Non-pigmented ciliary epithelial cell (primary cell): ENCODE measurements at places on chromosomes 1 and 21.

- DNase-seq, result no peak
Measured at GRCh38 chr1:214574598-214575411, 23.4 kb upstream of the PTPN14 start.

DNA sequence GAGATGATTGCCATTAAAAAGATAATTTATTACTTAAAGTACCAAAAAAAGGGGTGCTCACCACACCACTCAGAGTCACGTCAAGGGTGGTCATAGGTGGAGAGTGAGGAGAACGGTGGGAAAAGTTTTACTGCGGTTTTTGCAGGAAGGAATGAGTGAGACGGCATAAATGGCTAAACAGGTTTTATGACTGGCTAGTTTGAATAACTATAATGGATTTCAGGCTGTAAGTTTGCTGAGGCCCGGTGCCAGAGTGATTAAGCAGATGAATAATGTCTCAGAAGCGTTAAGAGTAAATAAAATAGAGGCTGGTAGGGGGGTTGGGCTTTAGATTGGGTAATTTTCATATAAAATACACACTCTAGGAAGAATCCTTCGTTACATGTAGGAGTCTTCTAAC is 1337.8 kb downstream of the AMY1C start:
- no peak for DNase-seq

DNA sequence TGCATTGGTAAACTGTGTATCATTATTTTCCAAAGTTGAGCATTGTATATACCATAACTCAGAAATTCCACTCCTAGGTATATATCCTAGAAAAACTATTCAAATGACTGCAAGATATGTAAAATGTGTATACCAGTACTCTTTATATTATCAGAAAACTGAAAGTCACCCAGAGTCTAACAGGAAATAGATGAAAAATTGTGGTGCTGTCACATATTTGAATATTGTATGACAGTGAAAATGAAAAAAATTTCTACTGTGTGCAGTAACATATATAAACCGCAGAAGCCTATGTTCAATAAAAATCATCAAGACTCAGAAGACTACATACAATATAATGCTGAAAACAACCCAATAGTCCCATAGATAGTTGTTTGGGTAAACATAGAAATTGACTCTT is 74.4 kb upstream of the LYPLAL1 start:
- DNase-seq, result no peak

DNA sequence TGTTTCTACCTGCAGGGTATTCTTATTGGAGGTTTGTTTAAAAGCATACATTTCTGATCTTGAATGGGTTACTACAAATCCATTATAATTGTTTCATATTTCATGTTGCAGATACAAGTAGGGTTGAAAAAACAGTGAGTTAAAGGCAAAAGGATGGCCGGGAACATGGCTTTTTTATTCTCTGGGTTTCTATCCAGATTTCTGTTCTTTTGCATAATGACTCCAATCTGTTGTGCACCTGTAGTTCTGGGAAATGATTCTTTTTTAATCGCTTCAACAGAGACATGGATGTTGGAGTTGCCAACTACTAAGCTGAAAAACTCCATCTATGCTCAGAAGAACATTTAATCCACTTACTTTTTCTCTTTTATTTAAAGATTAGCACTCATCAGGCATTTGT is 2.7 kb upstream of the ADAMTS1 start:
- DNase-seq, result no peak

DNA sequence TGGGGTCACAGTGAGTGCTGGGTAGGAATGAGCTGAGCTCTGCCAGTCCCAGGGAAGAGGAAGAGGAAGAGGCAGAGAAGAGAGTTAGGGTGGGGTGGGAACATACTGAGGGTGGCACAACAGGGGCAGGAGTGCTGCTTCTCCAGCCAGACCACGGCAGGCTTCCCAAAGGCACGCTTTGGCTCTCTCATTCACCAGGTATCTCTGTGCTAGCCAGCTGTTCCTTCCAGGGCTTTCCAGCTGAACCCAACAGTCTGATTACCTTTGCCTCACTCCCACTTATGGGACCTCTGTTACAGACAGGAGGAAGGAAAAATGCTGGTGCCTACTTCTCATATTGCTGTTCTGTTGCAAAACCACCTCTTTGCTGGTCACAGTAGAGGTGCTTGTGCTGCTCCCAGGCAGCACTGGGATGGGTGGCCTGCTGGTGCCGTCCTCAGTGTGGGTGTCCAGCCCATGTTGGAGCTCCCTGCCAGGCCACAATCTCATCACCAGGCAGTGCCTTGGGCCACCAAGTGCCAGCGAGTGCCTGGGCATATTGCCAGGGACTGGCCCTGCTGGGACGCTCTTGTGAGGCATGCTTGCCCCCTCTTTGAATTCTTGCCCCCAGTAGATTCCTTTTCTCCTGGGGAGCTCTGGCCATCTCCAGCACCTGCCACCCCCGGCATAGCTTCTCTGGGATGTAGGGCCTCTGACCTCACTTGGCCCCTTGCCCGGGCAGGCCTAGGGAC is 2.1 kb downstream of the ADORA1 start:
- DNase-seq, result no peak

DNA sequence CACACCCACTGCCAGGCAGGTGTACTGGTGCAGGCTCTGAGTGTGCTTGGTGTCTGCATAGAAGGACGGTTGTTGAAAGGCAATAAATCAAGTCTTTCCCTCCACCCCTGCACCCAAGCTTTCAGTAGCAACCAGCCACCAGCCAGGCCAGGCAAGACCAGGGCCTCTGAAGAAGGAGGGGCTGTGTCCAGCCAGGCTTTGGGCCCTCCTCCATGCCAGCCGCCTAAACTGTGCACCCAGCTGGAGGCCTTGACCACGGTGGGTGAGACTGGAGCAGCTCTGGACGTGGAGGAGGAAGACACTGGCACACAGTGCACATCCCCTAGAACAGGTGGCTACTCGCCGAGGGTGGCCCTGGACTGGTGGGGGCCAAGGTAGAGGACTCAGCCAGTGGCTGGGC is 4.9 kb downstream of the OLIG2 start:
- DNase-seq, result no peak

DNA sequence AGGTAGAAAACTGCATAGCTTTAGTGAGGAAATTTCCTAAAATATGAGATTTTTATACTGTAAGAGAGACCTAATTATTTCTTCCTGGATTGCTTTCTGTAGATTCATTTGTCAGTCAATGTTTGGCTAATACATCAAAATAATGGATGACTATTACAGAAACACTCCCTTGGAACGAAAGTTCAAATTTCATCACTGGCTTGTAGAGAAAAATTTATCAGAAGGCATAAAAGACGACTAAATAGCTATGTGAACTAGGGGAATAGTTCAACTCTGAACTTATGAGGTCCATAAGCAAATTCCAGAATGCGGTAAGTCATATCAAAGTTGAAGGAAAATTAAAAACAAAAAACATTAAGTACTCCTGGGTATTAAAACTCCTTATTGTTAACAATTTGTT is 36.0 kb downstream of the WNT2B start:
- DNase-seq, result no peak

DNA sequence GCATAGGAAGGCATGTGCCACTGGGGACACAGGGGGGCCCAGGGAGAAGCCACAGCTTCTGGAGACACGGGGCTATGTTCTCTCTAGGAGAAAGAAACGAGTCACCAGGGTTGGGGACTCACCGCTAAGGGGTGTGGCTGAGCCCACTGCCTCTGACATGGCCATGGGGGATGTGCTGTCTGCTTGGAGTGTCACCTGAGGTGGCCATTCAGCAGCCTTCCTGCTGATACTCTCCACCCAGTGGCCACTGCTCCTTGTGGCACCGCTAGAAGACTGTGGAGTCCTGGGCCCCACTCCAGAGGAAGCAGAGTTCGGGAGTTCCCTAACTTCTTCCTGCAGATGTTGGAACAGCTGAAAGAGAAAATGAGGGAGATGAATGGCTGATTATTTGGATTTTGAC is 91.2 kb upstream of the SLC45A1 start:
- DNase-seq, result no peak

- no peak for DNase-seq
Measured at GRCh38 chr1:154962156-154962749, 671 bp upstream of the PYGO2 start.

GRCh38 chr1:12595757-12596006 is 22.3 kb downstream of the DHRS3 start:
- no peak for DNase-seq

GRCh38 chr1:43651188-43651587 is 1.2 kb downstream of the KDM4A start:
- DNase-seq, result no peak

DNA sequence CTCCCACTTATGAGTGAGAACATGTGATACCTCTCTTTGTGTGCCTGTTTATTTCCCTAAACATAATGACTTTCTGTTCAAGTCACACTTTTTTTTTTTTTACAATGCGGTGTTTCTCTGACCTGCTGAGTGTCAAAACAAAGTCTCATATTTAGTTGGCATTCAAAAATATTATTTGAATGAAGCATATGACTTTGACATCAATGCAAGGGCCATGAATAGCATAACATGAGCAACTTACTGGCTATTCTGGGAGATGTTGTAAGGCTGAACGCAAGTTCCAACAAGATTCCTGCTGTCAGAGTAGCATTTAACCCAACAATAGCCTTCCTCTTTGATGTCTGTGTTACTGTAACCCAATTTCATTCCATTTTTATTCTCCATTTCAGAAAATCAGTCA is 2.0 kb upstream of the KRTAP19-1 start:
- no peak for DNase-seq

GRCh38 chr1:25185409-25186160 is 46.7 kb downstream of the SYF2 start:
- DNase-seq, result no peak

GRCh38 chr1:114427612-114428011 is 83.4 kb downstream of the TRIM33 start:
- no peak for DNase-seq

GRCh38 chr1:53176452-53177208 is 20.0 kb upstream of the CPT2 start:
- no peak for DNase-seq

- DNase-seq, result no peak
Measured at GRCh38 chr1:58732087-58732775, 32.4 kb upstream of the MYSM1 start.

- no peak for DNase-seq
Measured at GRCh38 chr1:89257041-89257440, 15.6 kb downstream of the GBP5 start.
